CD4-positive, alpha-beta T cell treated with Interleukin-17A for 1 hour (primary cell): ENCODE measurements at places on chromosomes 4 and X.

DNA sequence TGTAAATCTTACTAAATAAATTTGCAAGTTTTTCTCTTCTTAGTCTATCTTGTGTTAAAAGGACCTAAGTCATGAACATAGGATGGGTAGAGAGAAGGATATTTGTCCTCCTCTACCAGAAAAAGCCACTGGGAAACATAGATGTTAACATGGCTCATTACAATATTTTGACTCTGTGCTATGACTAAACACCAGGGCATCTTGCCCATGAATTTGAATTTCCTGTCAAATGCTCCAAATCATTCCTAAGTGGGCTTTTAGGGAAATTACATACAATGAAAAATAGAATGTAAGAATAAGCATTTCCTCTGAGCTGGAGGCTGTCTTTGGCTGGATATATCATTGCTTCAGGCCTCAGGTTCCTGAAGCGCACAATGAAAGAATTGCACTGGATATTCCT lies 39.1 kb downstream of the ANOS1 start:
- DNase-seq: no peak

DNA sequence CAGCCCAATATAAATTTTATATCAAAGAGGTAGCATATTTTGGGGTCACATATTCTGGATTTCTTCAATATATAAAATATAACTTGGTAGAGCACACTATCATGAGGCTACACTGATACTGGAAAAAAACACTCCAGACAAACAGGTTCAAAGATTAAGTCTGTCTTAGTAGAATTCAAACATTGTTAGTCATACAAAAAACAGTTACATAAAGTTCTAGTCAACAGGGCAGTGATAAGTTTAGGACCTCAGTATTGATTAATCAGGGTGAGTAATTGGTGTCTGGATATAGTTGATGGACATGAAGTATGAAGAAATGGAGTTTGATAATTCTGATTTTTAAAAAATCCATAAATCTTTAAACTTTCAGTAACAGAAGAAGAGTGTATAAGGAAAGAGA lies 1291.3 kb downstream of the FSTL5 start:
- DNase-seq: no peak

- DNase-seq: no peak
These were observed at the start of gene SMAD1 for GRCh38 chr4:145481164-145481941. TSS of gene SMAD1 (plus strand) at chr4:145481853. CDS start at chr4:145514614, 32,761 bp downstream.

GRCh38 chrX:23908219-23909004 lies 606 bp downstream of the CXorf58 start:
- no peak for DNase-seq

DNA sequence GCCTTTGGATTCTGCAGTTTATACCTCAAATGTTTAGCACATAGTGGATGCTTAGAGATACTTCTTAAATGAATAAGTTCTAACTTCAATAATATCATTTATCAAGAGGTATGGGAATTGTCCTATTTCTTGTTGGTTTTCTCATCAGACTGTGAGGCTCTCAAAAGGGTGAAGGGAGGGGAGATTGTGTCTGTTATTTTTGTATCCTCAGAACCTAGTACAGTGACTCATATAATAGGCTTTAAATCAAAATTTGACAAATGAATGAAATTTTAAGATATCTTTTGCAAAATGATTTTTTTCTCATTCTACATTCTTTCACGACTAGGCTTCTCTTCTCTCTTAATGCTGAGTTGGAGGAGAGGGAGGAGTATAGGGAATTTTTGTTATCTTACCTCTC lies 89.5 kb downstream of the KDR start:
- DNase-seq: no peak

- no peak for DNase-seq
These were observed 4.0 kb downstream of the PLCXD1 start for GRCh38 chrX:285076-285677.

DNA sequence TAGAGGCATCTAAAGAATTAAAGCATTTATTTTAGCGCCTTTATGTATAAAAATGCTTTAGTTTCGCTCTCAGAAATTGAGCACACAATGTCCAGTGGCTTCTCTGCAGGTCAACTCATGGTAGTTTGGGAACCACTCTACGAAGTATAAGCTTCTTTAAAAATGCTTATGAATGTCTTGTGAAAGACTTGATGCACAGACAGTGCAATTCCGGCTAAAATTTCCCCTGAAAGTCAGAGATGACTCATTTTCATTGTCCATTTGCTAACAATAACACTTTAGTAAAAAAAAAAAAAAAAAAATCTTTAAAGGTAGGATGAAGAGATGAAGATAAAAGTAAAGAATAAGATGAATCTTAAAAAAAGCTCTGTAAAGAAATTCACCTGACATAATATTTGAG lies 117.2 kb downstream of the PDHA2 start:
- no peak for DNase-seq

DNA sequence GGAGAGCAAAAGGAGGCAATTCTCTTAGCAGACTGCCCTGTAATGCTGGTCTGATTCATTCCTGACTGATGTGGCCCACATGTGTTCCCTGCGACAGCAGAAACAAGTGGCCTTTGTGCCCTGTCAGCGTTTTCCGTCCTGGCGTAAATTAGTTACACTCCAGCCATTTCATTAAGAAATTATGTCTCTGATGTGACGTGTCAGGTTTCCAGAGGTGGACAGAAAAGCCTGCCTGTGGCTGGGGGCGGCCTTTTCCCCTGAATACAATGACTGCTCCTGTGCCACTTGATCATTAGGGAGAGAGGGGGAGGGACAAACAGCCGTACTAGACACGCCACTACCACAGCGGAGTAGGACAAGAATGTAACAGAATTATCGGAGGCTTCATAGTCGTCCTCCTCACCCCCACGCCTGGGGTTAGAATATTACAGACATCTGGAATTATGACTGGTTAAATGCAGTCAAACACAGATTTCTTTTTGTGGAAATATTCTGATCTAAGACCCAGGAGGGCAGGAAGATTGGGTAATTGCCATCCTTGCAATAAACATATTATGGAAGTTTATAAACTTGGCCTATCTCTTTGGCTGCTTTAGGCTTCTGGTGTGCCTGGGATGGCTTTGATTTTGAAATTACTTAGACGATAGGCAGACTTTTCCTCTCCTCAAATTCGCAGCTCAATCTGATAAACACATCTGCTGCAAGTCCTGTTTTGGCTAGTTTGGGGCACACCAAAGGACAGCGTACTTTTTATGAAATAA lies 146.2 kb upstream of the BCOR start:
- no peak for DNase-seq

DNA sequence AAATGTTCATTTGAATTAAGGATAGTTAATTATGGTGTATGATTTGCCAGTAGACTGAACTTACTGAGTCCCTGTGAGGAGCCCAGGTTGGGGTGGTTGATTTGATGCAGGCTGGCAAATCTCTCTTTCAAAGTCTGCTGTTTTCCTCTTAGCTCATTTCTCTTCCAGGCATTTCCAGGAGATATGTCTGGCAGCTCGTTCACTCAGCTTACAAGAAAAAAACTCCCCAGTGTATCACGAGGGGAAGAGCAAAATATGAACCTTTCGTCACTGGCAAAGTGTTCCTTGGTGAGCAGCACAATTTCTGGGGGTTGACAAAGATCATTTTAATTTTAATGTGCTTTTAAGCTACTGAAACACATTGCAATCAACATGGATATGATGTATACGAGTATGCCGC lies 244.2 kb downstream of the CBLL2 start:
- DNase-seq: no peak

DNA sequence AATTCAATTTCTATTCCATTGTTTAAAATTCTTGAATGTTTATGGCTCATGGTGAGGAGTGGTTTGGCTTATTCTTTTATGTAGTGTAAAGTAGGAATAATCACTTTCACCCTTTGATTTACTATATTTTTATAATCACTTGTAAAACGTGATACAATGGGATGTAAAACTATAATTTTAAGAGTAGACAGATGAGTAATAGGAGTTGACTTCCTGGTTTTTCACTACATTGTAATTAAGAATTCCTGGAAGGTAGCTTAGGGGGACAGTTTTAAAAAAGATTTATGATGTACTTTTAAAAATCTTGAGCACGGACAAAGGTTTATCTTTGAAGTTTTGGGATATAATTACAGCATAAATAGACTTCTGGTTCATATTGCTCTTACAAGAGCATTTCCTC lies 65.3 kb downstream of the PDGFC start:
- DNase-seq: no peak

DNA sequence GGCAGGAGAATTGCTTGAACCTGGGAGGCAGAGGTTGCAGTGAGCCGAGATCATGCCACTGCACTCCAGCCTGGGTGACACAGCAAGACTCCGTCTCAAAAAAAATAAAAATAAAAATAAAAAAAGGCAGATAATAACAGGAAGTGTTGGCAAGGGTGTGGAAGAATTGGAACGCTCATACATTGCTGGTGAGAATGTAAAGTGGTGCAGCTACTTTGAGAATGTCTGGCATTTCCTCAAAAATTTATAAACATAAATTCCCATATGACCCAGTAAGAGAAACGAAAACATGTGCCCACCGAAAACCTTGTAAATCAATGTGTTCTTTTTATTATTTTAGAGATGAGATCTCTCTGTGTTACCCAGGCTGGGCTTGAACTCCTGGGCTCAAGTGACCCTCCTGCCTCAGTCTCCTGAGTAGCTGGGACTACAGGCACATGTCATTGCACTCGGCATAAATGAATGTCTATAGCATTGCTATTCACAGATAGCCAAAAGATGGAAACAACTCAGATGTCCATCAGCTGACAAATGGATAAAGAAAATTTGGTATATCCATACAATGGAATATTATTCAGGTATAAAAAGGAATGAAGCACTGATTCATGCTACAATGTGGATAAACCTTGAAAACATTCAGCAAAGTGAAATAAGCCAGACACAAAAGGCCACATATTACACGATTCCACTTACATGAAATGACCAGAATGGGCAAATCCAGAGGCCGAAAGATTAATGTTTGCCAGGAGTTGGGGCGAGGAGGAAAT lies 63.7 kb upstream of the PLAC1 start:
- no peak for DNase-seq

- DNase-seq: no peak
These were observed 120.1 kb upstream of the MED14 start for GRCh38 chrX:40855411-40855810.

DNA sequence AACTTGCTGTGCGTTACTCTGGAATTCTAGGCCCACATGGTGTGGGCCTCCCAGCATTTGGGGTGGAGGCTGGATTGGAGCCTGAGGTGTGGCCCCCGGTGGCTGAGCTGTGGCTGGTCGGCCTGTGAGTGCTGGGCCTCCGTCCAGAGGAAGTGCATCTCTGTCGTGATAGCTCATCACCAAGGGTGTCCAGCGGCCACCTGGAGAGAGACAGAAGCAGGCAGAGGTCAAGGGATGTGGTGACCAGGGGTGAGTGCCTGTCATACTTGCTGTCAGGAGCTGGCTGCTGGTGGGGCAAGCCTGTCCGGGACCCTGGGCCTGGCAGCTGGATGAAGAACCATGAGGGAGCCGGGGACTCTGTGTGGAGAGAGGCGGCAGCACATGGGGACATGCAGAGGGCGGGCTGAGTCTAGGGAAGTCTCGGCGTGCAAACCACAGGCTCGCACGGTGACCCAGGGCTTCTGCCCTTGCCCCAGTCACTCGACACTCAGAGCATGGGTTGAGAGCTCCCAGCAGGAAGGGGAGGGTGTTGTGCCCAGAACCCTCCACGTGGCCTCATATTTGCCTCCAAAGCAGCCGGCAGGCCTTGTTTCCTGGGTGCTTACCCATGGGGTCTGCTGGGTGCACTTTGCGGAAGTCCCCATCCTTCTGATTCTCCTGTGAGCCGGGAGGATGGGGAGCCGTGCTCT lies 6.2 kb downstream of the SORCS2 start:
- DNase-seq: no peak

- no peak for DNase-seq
These were observed 123.9 kb downstream of the UCHL1 start for GRCh38 chr4:41380511-41381157.

DNA sequence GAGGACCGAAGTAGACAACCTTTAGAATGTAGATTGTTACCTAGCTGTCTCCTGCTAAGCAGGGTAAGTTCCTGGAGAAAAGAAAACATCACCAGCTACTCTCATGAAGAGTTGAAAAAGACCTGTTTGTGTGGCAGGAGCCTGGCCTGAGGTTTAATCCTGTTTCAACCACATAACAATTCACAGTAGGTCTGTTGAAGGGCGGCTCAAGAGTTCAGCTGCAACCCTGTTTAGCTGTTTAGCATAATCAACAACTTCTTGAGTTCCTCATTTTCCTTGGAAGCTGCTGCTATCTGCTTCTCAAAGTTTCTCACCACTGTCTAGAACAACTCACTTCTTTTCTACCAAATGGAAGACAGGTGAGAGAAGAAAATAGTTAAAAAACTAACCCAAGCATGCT lies 170.4 kb upstream of the TET2 start:
- DNase-seq: no peak

DNA sequence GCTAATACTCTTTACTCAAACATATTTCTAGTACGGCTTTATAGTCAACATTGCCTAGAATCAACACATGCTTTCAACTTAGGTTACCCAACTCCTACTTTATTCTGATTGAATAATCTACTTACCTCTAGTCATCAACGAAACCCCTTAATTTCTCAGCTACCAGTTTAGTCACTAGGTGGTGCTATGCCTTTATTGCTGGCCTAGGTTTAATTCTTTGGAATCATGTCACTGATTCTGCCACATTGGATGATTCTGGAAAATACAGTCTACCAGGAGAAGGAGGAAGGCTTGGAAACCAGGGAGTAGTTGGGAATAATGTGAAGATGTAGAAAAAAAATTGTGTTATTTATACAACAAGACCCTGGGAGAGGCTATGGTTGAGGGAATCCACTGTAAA lies 167.7 kb downstream of the DCAF12L2 start:
- no peak for DNase-seq

DNA sequence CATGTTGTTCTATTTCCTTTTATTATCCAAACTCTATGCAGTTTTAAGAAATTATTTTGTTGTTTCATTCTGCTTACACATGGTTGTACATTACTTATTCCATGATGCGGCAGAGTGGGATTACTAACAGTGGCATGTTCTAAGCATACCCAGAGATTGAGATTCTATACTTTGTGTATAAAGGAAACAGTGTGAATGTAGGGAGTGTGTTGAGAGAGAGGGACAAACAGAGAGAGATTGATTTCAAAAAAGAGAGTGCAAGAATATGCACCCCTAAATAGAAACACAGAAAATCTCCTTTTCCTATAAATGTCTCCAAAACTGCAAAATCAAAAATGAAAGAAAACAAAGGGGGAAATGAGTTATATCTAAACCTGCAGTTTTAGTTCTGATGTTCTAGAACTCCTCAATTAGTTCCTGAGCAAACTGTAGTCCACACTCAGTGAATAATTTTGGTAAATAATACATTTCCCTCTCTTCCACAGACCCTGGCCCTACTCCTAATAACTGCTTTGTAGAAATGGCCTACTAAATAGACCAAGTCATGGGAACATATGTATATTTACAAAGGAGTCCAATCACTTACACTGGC lies 31.0 kb downstream of the SLC9B1 start:
- no peak for DNase-seq

- no peak for DNase-seq
These were observed 45.7 kb downstream of the FHDC1 start for GRCh38 chr4:152981842-152982241.

GRCh38 chr4:111221371-111221770 lies 598.5 kb upstream of the PITX2 start:
- no peak for DNase-seq

DNA sequence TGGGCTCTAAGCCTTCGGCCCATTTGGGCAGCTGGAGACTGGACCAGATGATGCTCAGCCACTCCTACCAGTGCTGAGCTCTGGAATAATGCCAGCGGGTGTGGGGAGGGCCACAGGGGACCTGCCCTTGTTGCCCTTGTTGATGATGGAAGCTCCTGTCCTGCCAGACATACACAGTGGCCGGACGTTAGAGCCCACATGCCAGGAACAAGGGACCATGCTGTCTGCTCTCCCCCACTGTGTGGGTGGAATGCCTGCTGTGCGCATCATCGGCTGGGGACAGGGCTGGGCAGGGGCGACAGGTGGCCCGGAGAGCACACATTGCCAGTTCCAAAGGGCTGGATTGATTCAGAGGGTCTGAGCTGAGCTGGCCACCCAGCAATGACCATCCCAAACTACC lies 2.0 kb downstream of the ABLIM2 start:
- DNase-seq: no peak
